Esophagus squamous epithelium (tissue), 5 donors: ENCODE measurements at places on chromosomes 6 and 20.
A peak's percentile ranks its signal among the peaks of the same experiment; 100 is the strongest.

- DNase-seq: no peak
Measured at GRCh38 chr20:23255106-23255505, 95.5 kb upstream of the NXT1 start.

DNA sequence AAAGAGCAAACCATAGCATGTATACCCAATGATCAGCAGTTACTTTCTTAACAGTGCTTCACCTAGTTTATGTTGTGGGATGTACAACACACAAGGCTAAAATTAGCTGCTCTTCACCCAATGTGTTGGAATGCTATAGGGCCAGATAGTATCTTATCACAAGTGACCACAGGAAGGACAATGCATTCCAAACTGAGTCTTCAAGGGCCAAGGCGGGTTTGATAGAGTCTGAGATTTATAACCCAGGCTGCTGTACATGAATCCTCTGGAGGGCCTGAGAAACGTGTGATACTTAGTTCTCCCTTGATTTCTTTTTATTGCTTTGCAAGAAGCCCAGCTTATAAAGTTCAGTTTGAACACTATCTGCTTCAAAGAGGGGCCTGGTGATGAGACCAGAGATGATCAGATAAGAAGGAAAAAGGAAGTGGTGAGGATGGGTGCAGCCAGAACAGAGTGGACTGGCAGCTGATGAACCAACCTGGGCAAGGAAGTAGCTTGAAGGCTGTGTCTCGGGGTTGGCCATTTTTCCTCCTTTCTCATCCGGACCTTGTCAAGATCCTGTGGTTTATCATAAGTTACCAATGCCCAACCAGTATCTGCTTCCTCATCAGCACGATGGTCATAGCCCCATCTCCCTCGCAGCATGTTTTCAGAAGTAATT, 62.2 kb upstream of the BMP2 start:
- no peak for DNase-seq

DNA sequence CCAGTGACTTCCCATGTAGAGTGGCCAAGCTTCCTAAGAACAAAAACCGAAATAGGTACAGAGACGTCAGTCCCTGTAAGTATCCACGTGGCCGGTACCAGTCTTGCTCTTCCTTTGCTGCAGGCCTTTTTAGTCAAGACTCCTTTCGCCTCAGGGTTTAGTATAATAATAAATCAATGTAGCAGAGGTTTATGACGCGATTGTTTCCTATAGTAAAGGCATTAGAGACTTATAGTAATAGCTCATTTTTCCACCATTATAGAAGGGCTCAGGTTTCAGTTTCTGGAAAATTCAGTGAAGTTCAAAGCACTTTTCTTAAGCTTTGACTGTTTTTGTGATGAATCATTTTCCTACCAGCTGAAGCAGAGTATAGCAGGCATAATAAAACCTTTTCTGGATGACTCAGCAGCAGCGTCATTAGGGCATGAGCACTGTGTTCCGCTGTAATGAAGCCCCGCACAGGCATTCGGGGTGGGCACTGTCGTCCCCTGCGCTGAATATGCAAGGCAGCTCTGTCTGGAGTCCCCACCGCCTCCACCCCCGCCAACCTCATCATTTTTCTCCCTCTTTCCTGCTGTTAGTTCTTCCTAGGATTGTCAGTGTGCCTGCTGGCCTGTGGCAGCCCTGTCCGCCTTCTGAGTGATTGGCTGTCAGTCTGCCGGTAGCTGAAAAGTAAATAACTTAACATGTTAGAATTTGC, 51.3 kb downstream of the PTPN1 start:
- DNase-seq: no peak

DNA sequence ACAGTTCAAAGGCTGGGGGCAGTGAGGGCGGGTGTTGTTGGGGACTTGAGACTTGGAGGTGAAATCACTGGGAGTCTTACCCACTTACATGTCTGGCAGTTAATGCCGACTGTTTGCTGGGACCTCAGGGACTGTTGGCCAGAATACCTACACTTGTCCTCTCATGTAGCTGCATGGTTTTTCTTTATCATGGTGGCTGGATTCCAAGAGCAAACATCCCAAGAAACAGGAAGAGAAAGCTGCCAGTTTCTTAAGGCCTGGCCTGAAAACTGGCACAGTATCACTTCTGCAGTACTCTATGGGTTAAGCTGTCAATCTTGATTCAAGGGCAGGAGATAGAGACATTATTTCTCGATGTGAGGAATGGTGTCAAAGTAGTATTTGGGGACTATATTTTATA, 19.8 kb upstream of the C6orf62 start:
- no peak for DNase-seq

GRCh38 chr20:38372806-38373205, 26.5 kb downstream of the LBP start:
- DNase-seq: no peak

- DNase-seq: no peak
Measured at GRCh38 chr6:161010418-161010817, 18.8 kb downstream of the MAP3K4 start.

- DNase-seq: no peak
Measured at GRCh38 chr6:122109075-122109474, 290.4 kb upstream of the HSF2 start.

DNA sequence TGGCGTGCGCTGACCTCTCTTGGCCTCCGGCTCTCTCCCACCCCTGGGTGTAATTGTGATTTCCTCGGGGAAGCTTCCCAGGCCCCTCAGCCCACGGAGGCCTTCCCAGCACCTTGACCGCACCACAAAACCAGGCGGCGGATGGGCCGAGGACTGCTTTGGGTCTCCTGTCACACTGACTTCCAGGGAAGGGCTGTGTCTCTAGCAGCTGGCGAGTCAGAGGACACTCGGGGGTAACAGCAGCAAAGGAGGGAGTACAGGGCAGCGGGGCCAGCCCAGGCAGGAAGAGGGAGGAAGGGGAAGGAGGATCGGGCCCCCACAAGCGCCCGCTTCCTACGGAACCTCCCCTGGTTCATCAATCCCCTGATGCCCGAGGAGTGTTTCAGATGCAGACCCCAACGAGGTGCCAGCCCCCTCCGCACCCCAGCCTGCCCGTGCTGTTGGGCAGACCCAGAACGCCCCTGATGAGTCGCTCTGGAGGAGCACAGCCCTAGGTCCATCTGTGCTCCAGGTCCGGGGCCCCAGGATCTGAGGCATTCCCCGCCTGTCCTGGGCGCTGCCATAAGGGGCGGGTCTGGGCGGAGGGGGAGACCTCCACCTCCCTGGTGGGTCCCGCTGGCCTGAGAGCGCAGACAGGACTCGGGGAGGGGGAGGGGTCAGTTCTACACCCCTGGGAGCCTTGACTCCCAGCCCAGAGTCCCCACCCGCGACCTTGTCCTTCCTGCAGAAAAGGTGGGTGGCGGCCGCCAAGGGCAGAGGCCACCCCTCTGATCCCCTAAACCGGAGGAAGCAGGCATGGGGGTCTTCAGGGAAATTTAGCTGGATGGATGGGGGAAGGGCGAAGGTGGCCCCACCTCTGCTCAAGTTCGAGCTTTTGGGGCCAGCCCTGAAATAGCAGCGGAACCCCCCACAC, 956 bp downstream of the CHRNA4 start:
- DNase-seq: no peak

DNA sequence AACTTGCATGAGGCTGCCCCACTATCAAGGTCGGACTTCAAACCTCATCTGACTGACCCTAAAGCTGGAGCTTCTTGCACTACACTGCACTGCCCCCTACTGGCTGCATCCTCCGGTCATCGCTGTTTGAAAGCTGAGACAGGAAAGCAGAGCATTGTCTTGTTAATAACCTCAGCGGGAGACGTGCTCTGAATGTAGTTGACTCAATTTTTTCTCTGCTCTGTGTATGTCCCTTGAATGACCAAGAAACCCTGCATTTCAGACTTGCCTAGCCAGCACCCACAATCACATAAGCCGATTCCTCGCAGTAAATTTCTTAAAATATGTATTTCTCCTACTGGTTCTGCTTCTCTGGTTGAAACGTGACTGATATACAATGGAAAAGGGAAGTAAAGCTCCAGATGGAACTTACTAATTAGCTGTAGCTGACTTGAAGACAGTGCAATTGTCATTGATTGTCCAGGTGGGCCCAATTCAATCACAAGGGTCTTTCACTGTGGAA, 27.8 kb downstream of the TCF21 start:
- DNase-seq: peak; percentile 23

DNA sequence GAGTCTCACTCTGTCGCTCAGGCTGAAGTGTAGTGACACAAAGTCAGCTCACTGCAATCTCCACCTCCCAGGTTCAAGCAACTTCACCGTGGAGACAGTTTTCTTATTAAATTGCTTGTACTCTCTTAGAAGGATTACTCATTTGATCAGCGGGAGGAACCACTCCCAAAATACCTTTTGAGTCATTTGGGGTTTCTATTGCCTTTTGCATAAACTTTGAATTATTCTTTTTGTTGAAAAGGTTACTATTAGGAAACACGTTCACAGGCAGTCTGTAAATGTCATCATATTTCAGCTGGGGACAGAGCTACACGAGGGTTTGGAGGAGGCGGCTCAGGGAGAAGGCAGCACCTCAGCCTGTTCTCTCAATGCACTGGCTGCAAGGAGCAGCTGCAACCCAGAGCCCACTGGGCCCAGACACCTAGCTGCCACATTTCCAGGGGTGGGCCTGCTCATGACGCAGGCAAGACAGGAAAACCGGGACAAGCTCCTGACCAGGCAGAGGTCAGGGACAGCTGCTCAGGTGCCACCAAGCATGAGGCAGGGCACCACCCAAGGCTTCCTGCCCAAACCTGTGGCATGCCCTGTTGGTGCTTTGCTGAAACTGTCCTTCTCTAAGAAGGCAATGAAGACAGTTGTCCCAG, 205.9 kb downstream of the BMP7 start:
- DNase-seq: no peak

GRCh38 chr20:4605166-4605565, 116.5 kb upstream of the PRND start:
- no peak for DNase-seq

- DNase-seq: no peak
Measured at GRCh38 chr6:123629258-123629941, 7.3 kb downstream of the TRDN start.

- DNase-seq: no peak
Measured at GRCh38 chr20:15867899-15868298, 705.3 kb downstream of the KIF16B start.

GRCh38 chr20:21526776-21527175, 12.9 kb upstream of the NKX2-2 start:
- DNase-seq: no peak

DNA sequence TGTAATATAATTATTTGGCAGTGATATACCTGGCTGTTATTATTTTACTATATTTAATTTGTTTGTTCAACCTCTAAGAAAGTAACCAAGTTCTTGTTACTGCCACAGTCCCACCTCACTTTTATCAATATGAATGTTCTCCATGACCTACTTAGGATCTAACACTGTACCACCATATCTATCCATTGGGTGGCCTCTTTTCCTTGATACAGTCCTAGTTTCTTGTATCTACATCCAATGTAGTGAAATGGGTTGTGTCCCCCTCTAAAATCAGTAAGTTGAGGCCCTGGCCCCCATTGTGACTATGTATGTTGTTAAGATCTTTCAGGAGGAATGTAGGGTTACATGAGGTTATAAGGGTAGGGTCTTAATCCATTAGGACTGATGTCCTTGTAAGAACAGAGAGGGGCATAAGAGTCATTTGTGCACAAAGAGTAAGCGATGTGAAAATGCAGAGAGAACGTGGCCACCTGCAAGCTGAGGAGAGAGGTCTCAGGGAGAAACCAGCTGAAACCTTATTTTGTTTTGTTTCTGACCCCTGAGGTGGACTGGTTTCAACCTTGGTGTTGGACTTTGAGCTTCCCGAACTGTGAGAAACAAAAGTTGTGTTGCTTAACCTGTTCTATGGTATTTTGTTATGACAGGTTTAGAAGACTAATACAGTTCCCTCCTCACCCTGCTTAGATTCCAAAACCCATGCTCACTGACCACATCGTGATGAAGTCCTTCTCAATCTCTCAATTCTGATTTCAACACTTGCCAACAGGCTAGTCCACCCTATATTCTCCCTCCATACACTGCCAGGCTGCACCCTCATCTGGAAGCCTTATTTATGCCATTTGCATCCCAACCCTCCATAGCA, 387.3 kb upstream of the EPHA7 start:
- DNase-seq: no peak

- DNase-seq: no peak
Measured at GRCh38 chr6:169811072-169811471, 59.6 kb downstream of the ERMARD start.

GRCh38 chr6:14241255-14242070, 123.9 kb downstream of the CD83 start:
- DNase-seq: no peak

- DNase-seq: no peak
Measured at GRCh38 chr6:156776470-156776839, 723 bp upstream of the ARID1B start.

DNA sequence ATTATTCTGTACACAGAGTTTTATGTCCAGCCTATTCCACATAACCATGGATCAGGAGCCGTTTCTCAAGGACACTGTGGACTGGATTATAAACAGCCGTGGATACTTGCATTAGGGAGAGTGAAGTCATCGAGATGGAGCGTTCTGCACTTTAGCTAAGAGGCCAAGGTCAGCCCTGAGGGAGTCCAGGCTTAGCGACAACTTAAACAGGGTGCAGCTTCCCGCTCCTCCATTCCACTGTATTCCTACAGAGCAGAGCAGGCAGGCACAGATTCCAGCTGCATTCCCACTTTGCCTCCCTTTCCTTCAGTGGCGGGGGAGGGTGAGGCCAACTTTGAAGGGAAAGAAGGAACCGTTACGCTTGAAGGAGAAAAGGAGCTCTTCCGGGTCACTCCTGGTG, 59.5 kb downstream of the RAMACL start:
- no peak for DNase-seq

DNA sequence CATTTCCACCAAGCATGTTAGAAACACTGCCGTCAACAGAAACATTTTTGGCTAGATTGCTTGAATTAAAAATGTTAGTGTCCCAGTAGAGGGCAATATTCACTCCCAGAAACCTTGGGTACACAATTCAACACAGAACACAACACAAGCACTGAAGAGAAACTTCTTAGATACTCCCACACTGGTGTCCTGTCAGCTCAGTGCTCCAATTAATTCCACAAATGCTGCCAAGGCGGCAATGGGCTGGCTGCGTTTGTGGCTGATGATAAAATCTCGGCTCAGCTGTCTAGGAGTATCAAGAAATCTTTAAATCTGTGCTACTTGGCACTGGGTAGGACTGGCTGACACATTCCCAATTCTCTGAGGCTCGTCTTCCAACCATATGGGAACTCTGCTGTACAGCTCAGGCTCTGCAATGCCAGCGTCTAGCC, 39.3 kb downstream of the BEND3 start:
- DNase-seq: no peak

- no peak for DNase-seq
Measured at GRCh38 chr6:34817446-34817845, 25.6 kb downstream of the BLTP3A start.

- no peak for DNase-seq
Measured at GRCh38 chr20:11155156-11155756, 481.5 kb upstream of the JAG1 start.

- no peak for DNase-seq
Measured at GRCh38 chr6:23174781-23175361, 605.5 kb downstream of the HDGFL1 start.

DNA sequence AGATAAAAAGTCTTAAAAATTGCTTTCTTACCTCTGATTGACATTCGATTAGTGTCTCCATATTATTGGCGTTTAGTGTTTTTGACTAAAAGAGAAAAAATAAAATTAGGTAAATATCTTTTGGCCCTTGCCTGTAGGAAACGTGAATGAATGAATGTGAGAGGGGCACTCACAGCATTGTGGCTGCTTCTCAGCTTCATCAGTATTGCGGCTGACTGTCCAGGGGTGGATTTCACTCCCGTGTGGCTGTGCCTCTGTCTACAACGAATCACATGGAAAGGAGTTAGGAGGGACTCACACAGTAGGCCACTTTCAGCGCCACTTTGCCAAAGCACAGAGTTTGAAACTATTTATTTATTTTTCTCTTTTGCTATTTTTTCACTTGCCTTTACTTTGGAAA, 844 bp downstream of the TAGAP start:
- no peak for DNase-seq
